ENCODE measurements at places on chromosomes 4 and X.

DNA sequence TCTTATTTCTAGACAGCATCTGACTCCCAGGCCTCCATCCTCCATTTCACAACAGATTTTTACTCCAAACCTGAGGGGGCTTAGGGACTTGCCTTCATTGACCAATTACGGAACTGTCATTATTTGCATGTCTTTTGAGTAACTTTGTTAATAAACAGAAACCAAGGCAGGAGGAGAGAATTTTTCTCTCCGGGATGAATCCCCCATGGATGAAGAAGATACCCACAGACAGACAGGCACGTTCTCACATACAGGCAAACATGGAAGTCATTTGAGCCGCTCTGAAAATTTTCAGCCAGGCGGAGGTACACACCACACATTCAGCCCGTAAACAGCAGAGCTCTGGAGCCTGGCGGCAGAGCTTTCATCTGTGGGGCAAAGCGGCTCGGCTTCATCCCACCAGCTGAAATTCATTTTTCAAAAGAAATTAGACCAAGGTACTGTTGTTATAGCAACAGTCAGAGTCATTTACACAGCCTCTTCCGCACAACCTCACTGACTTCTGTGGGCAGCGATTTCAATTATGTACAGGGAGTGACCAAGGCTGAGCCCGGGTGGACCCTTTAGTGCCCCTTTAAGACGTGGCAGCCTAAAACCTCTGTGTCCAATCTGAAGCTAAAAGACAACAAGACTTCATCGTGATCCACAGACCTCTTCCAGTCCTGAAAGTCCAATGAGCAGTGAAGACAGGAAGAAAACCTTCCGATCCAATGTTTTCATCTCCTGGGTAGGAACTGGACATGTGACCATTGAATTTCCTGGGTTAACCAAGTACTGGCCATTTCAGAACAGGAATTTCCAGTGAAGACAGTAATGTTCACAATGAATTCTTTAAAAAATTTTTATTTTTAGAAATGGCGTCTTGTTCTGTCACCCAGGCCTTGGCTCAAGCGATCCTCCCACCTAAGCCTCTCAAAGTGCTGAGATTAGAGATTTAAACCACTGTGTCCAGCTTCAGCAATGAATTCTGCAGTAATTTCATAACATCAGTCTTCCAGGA is 237.0 kb downstream of the MGST2 start:
- no peak for DNase-seq

GRCh38 chr4:102574317-102574716 is 73.2 kb downstream of the NFKB1 start:
- DNase-seq, result no peak

DNA sequence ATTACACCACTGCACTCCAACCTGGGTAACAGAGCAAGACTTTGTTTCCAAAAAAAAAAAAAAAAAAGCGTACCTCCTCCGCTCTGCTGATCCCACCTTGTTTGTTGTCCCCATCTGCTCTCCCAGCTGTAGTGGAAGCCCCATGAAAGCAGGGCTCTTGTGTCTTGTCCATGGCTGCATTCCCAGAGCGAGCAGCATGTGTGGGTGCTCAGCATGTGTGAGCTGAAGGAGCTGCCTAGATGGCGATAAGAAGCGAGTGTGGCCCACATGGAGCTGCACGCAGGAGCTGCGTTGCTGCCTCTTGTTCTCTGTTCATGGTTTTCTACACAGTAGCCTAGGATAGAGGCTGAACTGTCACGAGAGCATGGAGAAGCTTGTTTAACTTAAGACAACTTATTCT is 12.4 kb downstream of the NSD2 start:
- no peak for DNase-seq

DNA sequence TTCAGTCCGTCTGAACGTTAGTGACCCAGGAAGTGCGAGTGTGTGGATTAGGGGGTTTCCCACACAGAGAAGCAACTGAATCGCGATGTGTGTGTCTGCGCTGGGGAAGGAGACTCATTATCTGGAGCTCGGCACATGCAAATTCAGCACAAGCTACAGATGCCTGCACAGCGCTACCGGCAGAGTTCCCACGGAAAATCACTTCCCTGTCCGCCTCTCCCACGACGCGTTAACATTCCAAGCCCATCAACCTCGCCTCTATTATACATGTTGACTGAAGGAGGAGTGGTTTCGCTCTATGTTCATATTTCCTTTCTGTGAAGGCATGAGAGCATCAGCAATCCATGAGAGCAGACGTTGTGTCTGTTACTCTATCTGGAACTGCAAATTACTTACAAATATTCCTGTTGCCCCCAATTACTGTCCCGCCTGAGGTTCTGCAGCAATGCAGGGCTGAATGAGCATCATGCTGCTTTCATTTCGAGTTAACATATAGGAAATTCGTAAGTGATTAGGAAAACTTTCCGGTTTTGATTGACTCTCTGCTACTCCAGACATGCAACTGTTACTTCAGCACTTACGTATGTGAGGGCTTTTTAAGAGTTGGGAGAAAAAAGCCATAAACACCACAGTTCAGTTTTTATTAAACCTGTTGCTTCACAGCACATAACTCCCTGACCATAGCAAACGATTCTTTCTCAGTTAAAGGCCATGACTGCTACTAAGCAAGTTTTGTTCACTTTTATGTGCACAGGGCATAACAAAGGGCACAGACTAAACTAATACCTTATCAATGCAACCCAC is 15.0 kb upstream of the MTNR1A start:
- DNase-seq, result no peak

DNA sequence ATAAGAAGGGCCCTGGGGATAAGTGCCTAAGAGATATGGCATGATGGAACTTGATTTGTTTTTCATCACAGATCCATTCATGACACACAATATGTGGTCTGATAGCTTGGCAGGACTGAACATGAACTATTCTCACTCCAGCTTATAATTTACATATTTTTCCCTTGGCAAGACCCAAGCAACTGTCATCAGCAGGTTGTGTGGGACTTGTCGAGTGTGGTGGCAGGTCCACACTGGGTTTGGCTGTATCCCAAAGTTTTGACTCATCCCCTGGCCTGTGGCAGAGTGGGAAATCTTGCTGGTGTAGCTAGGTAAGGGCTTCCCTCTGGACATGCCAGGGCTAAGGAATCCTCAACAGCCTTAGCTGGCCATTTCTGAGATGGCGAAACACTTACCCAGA is 81.0 kb upstream of the STIM2 start:
- DNase-seq, result peak; percentile 25

- DNase-seq, result no peak
Measured at GRCh38 chrX:98523026-98523425, 1639.3 kb downstream of the RPA4 start.

DNA sequence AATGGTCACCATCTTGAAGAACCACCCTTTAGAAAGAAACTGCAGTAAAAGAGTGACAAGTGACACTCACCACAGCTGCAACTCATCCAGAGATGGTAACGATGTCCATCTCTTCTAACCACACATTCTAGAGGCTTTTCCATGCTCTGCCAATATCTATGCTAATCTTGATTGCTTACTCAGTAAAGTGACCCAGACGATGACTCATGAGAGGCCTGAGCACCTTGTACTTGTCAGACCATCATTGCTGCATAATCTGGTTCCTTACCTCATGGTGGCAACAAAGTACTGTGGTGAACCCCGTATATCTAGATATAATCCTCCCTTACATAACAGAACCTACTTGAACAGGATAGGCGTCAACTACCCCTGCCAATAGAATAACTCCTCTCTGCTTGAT is 75.6 kb downstream of the CCNG2 start:
- DNase-seq, result no peak

DNA sequence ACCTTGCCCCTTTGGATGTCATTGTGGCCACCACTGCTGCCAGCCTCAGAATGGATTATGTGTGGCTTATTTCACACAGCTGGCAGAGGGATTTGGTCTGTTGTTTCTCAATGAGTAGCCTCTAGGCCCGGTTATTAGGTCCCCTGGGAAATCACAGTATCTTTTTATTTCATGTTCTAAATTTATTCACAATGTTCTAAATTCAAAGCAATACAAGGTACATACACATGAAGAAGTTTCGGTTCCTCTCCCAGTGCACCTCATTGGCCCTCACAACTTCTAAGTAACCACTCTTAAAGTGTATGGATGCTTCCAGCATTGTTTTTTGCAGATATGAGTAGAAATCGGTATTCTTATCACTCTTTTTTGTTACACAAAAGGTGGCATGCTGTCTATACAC is 262.7 kb downstream of the RCHY1 start:
- DNase-seq, result no peak

DNA sequence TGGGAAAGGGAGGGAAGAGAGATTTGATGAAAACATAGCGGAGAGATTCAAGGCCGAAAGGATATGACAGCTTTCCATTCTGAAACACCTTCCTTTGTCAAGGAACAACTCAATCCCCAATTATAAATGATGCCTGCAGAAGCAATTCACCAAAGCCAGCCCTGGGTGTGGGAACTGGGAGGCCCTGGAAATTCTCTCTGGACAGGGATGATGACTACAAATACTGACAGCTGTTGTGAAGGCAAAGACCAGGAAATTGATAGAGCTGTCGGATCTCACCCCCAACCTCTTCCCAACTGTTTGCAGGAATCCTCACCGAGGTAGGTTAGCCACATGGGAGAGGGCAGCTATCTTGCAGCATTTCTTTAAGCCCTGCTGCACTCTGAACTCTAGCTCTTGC is 54.3 kb downstream of the CCDC149 start:
- no peak for DNase-seq

DNA sequence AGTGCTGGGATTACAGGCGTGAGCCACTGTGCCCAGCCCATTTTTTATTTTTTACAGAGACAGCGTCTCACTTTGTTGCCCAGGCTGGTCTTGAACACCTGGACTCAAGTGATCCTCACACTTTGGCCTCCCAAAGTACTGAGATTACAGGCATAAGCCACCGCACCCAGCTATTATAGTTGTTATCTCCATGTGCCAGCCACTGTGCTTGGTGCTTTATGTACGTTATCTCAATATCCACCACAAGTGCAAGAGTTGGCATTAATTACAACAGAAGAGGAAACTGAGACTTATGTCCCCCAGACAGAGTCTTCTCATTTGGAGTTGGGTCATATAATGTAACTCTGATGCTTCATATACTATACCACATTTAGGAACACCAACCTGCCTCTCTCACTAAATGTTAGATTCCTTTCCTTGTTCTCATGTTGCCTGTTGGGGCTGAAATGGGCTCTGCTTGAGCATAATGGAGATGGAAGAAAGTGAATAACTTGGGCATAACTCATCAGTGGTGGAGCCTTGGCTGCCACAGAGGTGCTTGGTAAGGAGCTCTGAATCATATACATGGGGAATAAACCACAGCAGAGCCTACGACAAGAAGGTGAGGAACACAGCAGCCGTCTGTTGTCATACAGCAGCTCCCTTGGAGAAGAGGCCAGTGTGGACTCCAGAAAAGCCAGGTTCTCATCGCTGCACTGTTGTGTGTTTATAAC is 84.3 kb downstream of the SPRY1 start:
- DNase-seq, result no peak
